ENCODE measurements at places on chromosomes 5 and 9.
A peak's percentile ranks its signal among the peaks of the same experiment; 100 is the strongest.

GRCh38 chr5:75736273-75736672 is 19.0 kb upstream of the POC5 start:
- no peak for DNase-seq

DNA sequence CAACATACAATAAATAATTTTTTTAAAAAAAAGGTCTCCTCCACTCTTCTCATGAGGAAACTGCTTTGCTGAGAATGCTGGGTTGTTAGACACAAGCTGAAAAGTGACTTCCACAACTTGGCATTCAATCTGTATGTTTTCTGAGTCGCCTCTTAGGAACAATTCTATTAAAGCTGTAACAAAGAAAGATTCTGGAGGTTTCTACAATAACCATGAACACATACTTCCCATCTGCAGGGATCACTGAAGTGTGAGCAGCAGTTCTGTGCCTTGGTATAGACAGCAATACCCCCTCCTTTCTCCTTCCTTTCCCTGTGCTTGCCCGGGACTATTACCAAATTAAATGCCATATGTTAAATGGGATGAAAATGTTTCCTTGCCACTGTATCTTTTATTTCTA is 1.5 kb downstream of the DIRAS2 start:
- DNase-seq = no peak

DNA sequence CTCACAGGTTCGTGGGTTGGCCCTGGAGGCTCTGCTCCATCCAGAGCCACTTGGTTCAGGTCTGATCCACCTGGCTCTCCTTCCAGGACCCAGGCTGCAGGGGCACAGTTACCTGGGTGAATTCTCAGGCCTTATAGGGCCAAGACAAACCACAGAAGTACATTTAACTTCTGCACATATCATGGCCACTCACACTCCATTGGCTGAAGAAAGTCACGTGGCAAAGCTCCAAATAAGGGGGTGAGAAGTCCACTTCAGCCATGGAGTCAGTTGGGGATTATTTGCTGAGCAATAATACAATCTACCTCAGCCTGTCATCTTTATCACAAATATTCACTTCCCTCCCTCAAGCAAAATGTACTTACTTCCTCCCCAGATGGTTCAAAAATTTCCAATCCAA is 83.6 kb downstream of the MACROH2A1 start:
- no peak for DNase-seq

DNA sequence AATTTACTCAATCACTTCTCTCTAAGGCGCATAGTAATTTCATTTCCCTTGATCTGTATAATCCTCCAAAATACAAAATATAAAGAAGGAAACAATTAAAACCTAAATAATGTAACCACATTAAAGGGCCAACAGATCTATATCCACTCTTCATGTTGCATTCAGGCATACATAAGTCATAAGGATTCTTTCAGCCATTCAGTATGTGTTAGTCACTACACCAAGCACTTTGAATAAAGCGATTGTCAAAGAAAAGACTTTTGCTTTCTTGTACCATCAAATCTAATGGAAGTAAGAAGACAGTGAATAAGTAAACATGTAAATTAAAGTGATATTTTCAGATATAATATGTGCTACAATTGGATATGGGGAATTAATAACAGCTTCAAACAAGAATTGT is 569.2 kb upstream of the PTPRD start:
- no peak for DNase-seq

- no peak for DNase-seq
Measured at GRCh38 chr5:145509336-145510136, 325.6 kb downstream of the PRELID2 start.

DNA sequence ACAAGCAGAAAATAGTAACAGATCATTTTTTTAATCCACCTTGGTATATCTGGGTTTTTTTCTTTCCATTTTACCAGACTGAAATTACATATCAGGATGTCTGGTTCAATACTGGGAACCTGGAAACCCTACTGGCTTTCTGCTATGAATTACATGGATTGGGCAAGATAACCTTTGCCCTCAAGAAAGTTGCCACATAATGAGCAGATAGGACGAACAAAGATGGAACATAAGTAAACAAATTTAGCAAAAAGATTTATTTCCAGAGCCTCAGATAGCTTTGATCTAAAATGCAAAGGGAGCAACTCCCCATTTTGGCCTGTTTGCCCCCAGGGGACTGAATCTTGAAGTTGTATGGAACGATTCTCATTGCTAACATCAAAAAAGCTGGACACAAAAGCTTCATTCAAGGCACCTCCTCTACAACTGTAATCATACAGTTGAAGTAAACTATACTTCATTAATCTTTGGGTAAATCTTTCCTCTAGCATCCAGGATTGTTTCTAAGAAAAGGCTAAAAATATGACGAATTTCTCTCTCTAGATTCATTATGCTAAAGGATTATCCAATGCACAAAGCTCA is 131.6 kb upstream of the PTGER4 start:
- DNase-seq = no peak

GRCh38 chr5:11045411-11045810 is 284.4 kb upstream of the DAP start:
- DNase-seq = no peak

- DNase-seq = no peak
Measured at GRCh38 chr5:102718819-102719218, 36.3 kb upstream of the PAM start.

DNA sequence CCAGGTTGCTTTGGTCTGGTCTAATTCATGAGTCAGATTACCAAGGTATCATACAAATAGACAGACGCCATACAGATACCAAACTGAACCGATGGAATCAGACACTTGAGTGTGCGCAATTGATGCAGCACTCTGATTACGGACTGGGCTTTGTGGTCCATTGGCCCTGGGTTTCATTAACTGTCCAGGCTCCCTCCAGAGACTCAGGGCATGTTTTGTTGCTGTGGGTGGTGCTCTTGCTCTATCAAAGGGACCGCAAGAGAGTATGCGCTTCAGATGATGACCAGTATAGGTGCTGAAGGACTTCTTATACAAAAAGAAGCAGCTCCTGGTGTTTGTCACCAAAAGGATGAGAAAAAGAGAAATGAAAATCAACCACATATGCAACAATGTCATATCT is 36.9 kb upstream of the ANKRD55 start:
- no peak for DNase-seq

DNA sequence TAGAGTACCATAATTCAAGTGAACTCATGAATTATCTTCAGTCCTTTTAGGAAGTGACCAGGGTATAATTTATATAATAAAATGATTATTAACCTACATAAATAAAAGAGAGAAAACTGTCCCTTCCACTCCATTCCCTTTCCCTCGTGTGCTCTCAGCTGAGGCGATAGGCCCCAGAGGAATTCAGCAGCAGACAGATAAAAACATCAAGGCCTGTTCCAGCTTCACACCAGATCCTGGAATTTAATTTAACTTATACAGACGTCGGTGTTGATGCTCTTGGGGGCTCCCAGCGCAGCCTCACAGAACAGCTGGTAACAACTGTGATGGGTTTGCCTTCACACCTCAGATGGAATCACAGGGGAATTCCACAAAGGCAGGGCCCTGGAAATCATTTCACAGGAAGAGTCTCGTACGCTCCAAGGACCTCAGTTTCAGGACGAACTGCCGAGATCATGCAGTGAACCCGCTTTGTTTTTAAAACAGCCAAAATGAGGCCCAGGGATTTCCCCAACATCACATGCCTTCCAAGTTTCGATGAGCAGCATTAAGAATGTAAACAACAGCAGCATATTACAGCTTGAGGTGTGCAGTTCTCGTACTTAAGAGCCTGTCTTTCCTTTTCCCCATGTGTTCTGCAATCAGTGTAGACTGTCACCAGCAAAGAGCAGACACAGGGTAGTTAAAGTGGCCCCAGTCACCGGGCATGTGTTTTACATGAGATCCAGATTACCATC is 73.6 kb upstream of the ALDH1B1 start:
- no peak for DNase-seq

GRCh38 chr9:73528926-73529325 is 377.3 kb downstream of the ANXA1 start:
- DNase-seq = no peak

DNA sequence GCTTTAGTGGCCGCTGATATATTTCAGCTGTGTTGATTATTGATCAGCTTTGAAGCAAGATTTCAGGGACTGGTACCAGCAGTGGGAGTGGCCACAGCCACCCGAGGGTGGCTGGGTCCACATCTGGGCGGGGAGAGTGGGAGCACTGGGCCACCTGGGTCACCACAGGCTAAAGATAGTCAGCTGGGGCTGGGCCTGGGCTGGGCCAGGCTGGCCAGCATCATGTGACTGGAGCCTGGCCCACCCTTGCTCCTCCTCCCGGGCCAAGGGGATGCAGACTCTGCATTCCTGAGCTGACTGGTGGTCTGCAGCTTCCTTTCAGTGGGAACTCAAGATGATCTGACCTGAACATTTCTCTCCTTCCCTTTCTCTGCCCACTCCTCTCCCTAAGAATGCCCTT is 27.1 kb downstream of the LARP1 start:
- DNase-seq = no peak

- DNase-seq = no peak
Measured at GRCh38 chr9:114303977-114304376, 18.9 kb upstream of the ORM1 start.

DNA sequence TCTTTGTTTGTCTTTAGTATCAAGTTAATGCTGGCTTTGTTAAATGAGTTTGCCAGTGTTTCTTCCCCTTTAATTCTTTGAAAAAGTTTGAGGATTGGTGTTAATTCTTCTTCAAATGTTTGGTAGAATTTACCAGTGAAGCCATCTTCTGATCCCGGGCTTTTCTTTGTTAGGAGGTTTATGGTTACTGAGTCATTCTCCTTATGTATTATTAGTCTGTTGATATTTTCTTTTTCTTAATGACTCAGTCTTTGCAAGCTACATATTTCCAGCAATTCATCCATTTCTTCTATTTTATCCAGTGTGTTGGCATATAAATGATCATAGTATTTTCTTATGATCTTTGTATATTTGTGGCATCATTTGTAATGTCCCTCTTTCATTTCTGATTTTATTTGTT is 74.5 kb upstream of the SPINK5 start:
- no peak for DNase-seq

GRCh38 chr5:172931001-172931536 is 28.2 kb upstream of the RPL26L1 start:
- no peak for DNase-seq

DNA sequence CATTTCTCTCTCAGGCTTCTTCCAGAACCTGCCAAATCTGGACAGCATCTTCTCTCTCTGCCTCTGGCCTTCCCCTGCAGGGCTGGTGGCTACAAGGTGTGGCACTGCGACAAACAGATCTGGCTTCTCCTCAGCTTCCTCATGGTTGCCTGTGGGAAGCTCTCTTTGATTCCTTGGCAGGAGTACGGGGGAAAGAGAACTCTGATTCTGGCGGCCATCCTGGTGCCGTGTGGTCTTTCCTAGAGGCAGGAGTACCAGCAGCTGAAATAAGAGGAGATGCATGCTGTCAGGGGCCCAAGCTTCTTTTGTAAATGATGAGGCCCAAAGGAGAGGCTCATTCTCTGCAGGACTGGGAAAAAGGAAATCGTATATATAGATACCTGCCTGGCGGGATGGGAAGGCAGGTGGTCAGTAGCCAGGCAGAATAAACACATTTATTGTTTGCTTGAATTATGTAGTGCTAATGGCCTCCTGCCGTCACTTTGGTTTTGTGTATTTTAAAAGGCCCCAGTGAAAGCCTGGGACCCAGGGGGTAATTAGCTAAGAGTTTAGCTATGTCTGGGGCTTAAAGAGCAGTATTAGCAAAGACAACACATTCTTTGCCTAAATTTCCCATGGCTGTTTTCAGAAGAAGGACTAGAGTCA is at the start of gene CER1:
Gene CER1, minus strand, starts transcription at position 343 of the 645 bp plus-strand sequence. Its CDS starts 61 bp downstream, at position 282.
- peak; percentile 68 for DNase-seq

- no peak for DNase-seq
Measured at GRCh38 chr9:16364347-16364746, 506.1 kb downstream of the BNC2 start.

GRCh38 chr9:84996029-84996428 is 326.5 kb downstream of the NTRK2 start:
- DNase-seq = no peak

- no peak for DNase-seq
Measured at GRCh38 chr5:92429646-92430045, 1046.5 kb upstream of the ARRDC3 start.

- DNase-seq = no peak
Measured at GRCh38 chr5:40402007-40402364, 277.7 kb upstream of the PTGER4 start.

DNA sequence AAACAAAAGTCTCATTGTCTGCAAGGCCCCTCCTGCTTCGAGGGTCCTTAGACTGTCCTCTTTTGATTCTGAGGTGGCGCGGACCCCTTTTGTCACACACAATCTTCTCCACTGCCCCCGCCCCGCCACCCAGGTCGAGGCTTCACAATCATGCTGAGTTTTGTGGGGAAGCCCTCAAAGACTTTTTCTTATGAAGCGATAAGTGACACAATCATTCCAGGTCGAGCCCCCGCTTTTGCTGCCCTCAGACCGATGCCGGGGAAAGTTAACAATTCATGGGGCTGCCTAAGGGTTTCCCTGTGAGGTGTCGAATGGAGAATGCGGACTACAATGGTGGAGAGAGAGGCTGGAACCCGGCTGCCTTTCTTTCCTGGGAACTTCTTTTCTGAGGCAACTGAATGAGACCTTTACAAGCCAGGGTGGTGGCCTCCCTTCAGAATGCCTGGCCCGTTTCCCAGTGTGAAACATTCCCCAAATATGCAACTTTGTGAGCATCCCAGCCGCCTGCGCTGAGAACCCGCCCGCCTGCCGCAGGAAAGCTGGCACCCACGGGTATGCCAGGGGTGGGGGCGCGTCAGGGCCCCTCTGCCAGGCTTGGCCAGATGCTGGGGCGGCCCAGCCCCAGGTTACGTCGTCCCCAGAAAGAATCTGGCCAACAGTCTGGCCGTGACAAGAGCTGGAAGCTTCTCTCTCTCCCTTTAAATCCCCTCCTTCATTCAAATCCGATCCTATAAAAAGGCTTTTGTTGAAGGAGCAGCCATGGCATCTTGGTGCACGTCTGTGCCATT is 71.9 kb downstream of the MAP1B start:
- DNase-seq = no peak

- DNase-seq = no peak
Measured at GRCh38 chr9:35338561-35339274, 151.2 kb upstream of the RUSC2 start.

- no peak for DNase-seq
Measured at GRCh38 chr9:122718038-122718437, 5.8 kb upstream of the OR1L4 start.

- DNase-seq = peak; percentile 93
Measured at GRCh38 chr9:10168241-10168640, 444.6 kb downstream of the PTPRD start.

- DNase-seq = no peak
Measured at GRCh38 chr5:2921651-2922050, 170.2 kb upstream of the IRX2 start.

- DNase-seq = no peak
Measured at GRCh38 chr9:134052941-134053340, 14.9 kb downstream of the BRD3 start.

All from NCI-H1092 (cell line).